ENCODE measurements at places on chromosomes 11 and 22.

DNA sequence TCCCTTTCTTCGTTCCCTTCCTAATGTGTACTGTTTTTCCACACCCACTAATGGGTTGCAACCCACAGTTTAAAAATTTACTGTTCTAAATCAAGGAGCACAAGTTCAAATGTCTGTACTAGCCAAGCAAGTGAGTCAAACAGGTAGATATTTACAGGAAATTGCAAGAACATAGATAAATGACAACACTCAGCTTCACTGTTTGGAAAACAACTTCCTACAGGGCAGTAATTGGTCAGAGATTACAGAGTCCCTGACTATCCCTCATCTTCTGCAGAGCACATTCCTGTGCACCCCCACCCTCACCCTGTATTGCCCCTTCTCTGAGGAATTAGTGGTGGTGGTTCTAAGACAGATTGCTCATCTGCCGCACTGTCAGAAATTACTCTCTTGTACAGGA is 1.9 kb downstream of the SERPING1 start:
- DNase-seq, result no peak

DNA sequence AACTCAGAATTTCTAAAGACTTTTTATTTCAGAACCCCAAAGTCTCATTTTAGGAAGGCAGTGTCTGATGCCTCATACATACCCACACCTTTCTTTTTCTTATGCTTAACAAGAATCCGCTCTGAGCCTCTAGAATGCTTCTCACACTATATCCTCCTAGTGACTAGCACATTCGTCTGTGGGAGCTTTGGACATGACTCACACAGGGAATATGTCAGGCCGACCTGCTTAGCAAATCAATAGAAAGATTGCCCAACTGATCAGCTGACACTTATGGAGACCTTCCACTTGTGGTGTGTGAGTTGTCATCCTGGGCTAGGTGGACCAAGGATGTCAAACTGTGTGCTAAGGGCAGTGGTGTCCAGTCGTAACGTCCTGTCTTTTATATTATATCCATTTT is 129.9 kb upstream of the TTC12 start:
- no peak for DNase-seq

GRCh38 chr11:1642288-1643145 is 12.9 kb downstream of the KRTAP5-5 start:
- DNase-seq, result no peak

DNA sequence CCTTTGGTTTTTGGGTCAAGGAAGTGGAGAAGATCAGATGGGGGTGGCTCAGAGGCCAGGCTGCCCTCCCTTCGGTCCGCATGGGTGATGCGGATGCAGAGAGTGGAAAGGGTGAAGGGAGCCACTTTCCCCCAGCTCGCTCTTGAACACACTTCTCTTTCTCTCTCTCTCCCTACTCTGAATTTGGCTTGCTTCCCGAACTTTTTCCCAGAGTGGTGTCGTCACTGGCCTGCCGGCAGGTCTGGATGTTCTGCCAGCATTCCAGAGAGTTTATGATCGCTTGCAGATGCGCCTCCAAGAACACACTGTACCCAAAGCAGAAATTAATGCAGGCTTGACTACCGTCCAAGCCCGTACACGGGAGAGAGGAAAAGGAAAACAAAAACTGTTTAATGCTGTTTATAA is 103.2 kb downstream of the ZBTB16 start:
- no peak for DNase-seq

- no peak for DNase-seq
These were observed 685.2 kb upstream of the CHORDC1 start for GRCh38 chr11:90908074-90908473.

DNA sequence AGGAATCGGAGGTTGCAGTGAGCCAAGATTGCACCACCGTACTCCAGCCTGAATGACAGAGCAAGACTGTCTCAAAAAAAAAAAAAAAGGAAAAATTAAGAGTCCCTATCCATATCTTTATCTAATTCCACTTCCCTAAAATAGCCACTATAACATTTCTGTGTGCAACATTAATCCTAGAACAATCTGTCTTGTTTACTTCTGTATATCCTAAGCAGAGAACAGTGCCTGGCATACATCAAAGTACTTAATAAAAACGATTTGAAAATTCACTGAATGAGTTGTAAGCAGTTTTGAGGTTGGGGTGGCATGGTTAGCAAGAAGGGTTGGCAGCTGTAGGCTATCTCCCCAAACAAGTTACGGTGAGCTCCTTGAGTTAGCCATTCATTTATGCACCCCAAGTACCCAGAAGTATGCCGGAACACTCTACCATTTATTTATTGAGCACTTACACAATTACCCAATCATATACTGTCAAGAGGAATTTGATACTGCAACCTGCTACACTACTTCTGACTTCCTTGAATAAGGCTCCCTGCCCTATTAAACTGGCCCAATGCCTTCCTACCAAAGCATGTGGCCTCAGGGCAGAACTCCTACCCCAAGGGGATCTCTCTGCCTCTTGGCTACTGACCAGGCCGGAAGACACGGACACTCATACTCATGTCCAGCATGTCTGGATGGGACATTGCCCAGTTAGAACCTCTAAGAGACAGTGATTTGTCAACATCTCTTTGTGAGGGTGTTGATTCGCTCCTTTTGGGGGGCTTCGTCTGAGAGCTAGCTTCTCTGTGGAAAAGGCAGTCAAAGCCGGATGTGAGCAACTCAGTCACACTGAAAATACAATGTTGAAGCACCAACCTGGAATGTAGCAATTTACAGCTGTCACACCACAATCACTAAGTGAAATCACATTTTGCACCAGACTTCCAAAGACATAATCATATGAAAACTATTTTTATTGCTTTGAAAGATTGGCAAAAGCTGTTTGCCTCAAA is 16.3 kb upstream of the TMEM41B start:
- DNase-seq, result no peak

- DNase-seq, result no peak
These were observed 117.3 kb downstream of the KCNQ1OT1 start for GRCh38 chr11:2582351-2582945.

DNA sequence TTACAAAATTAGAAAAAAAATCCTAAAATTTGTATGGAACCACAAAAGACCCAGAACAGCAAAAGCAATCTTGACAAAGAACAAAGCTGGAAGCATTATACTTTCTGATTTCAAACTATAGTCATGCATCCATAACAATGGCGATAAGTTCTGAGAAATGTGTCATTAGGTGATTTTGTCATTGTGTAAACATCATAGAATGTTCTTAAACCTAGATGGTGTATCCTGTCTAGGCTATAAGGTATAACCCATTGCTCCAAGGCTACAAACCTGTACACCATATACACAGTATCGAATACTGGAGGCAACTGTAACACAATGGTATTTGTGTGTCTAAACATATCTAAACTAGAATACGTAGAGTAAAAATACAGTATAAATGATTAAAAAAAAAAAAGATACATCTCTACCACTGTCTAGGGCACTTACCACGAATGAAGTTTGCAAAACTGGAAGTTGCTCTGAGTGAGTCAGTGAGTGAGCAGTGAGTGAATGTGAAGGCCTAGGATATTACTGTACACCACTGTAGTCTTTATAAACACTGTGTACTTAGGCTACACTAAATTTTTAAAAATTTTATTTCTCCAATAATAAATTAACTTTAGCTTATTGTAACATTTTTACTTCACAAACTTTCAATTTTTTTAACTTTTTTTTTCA is 18.1 kb upstream of the SC5D start:
- DNase-seq, result no peak

Data from stimulated activated CD8-positive, alpha-beta memory T cell treated with anti-CD3 and anti-CD28 coated beads, Interleukin-15, amount 100 ng/mL, for 48 hours (primary cell).